Uterine smooth muscle cell (primary cell): ENCODE measurements at places on chromosomes 7 and 10. TPM values are rescaled to one million over a fixed set of nuclear protein-coding genes. Genes with fewer than 3 reads are reported as not detected.

Gene IQUB
- total RNA-seq, result 0.50 and 0.55 TPM in 2 replicates

Gene CAV2
- total RNA-seq, result 92.7 and 112 TPM in 2 replicates

Gene TRIM50
- not detected in 2 replicates for total RNA-seq

Gene DDX56
- total RNA-seq, result 46.9 and 64.2 TPM in 2 replicates

Gene RBP3
- not detected in 2 replicates for total RNA-seq

Gene ECHDC3
- 7.2 and 12.0 TPM in 2 replicates for total RNA-seq
